ENCODE measurements at places on chromosomes 3 and 15. TPM values are rescaled to one million over a fixed set of nuclear protein-coding genes. Genes with fewer than 3 reads are reported as not detected.

- no peak overlapping the region for H3K27ac ChIP-seq
- no peaks in the 10 kb centered on the region for H3K27me3 ChIP-seq
- no peak overlapping the region for H3K4me3 ChIP-seq
- H3K36me3 ChIP-seq = no peaks in the 10 kb centered on the region
- DNase-seq = no peak
- H3K4me1 ChIP-seq = no peaks in the 10 kb centered on the region
Measured at GRCh38 chr3:100103558-100104441, 10.5 kb downstream of the FILIP1L start.

DNA sequence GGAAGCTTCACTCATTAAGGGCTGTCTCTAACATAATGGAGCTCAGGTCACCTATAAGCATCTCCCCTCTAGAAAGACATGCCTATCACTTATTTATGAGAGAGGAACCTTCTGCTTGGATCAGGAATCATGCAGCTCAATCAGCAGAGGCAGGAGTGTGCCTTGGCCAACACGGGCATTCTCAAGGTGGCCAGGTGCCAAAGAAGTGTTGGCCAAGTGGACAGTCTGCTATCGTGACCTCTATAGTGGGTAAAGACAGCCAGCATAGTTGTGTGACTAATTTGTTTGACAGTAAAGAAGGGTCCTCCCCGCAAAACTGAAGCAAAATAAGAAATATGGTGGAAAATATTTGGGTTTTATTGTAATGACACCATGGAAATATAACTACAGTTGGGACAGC lies 14.7 kb upstream of the AGTR1 start:
- no peaks in the 10 kb centered on the region for H3K27me3 ChIP-seq
- no peaks in the 10 kb centered on the region for H3K36me3 ChIP-seq
- H3K27ac ChIP-seq = no peak overlapping the region
- no peak overlapping the region for H3K4me3 ChIP-seq
- H3K4me1 ChIP-seq = no peaks in the 10 kb centered on the region

DNA sequence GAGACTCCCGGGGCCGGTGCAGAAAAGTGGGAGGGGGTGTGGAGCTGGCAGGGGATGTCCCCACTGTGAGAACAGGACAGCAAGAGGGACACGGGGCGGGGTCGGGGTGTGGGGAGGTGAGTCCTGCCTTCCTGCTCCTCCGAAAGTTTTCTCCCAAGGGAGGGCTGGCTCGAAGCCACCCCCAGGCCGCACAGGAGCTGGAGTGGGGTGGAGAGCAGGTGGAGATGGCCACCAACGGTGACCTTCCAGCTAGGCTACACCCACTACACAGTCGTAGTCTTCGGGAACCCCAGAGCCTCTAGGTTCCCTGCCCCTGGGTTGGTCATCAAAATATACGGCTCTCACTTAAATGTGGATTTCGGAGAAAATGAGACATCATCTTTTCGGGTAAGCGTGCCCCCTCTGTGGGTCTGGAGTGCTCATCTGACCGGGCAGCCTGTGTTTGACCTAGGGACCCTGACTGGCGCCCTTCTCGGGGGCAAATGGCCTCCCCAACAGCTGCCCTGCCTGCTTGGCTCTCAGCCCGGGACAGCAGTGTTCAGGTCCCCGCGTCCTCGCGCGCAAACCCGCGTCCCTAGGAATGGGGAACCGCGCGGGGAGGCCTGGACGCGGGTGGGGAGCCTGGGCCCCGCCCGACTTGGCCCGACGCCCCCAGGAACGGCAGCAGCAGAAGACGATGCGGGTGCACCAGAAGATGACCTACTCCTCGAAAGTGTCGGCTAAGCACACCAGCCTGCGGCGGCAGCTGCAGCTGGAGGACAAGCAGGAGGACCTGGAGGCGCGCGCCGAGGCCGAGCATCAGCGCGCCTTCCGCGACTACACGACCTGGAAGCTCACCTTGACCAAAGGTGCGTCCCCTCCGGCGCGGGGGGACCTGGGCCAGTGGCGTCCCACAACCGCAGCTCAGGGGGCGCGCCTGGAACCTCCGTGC lies 21.2 kb downstream of the CFAP100 start:
- no peak overlapping the region for H3K4me3 ChIP-seq
- H3K27me3 ChIP-seq = no peaks in the 10 kb centered on the region
- H3K27ac ChIP-seq = no peak overlapping the region
- H3K36me3 ChIP-seq = no peaks in the 10 kb centered on the region
- no peak for DNase-seq
- H3K4me1 ChIP-seq = no peaks in the 10 kb centered on the region

DNA sequence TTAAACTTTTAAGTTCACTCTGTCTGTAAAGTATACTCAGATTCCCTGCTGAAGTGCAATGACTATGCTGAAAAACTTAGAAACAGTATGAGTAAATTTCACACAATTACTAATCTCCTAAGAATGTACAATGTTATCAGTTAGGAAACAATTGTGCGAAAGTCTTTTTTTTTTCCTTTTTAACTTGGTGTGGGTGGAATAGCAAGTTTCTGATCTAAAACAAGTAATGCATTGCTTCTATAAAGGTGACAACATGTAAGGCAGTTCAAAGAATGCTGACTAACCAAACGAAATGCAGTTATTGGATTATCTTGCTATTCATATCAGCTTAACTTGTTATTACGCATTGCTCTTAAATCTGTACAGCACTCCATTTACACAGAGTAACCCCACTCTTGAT lies 19.3 kb upstream of the SLC12A8 start:
- DNase-seq = no peak
- H3K27me3 ChIP-seq = no peaks in the 10 kb centered on the region
- no peaks in the 10 kb centered on the region for H3K4me1 ChIP-seq
- no peak overlapping the region for H3K27ac ChIP-seq

DNA sequence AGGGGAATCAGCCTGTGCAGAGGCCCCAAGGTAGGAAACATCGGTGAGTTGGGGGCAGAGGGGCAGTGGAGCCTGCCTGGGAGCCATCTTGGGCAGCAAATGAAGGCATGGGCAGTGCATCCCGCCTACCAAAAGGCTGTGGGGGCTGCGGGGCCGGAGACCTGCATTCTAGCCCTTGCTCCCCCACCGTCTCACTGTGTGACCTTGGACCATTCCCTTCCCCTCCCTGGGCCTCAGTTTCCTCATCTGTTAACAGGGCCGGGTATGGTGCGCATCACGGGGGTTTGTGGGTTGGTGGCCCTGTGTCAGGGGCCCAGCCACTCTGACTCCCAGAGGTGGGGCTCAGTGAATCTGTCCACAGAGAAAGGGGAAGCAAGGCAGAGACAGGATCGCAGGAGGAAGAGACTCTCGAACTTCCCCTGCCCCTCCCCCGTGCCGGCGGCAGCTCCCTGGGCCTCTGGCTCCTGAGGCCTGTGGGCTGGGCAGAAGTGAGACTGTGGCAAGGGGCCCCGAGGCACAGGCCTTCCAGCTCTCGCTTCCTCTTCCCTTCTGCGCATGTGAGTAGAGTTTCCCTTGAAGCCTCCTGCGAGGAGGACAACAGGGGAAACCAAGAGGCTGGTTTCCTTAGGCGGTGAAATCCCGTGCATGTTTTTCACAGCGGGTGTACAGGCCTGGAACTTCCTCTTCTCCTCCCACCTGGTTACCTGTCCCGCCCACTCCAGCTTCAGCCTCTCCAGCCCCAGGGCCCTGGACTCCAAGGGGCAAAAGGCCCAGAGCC lies 42.9 kb downstream of the IDH2 start:
- no peaks in the 10 kb centered on the region for H3K36me3 ChIP-seq
- DNase-seq = peak; percentile 88
- H3K27ac ChIP-seq = peak overlapping the region; percentile 82
- no peaks in the 10 kb centered on the region for H3K27me3 ChIP-seq
- H3K4me1 ChIP-seq = peaks cover 43% of the 10 kb centered on the region

GRCh38 chr3:129657261-129658046 lies 51.0 kb upstream of the PLXND1 start:
- peaks cover 15% of the 10 kb centered on the region for H3K36me3 ChIP-seq
- no peaks in the 10 kb centered on the region for H3K27me3 ChIP-seq

GRCh38 chr3:14001136-14001535 lies 121.3 kb upstream of the WNT7A start:
- DNase-seq = no peak
- no peak overlapping the region for H3K27ac ChIP-seq
- H3K4me3 ChIP-seq = no peak overlapping the region

GRCh38 chr15:67241132-67241855 lies 13.2 kb downstream of the AAGAB start:
- peak overlapping the region; percentile 61 for H3K27ac ChIP-seq
- H3K27me3 ChIP-seq = no peaks in the 10 kb centered on the region
- peaks cover 3% of the 10 kb centered on the region for H3K36me3 ChIP-seq
- peak overlapping the region; percentile 71 for H3K4me3 ChIP-seq

GRCh38 chr15:51077221-51078153 lies 17.2 kb downstream of the TNFAIP8L3 start:
- DNase-seq = peak; percentile 22
- no peak overlapping the region for H3K27ac ChIP-seq
- peaks cover 10% of the 10 kb centered on the region for H3K27me3 ChIP-seq
- H3K36me3 ChIP-seq = no peaks in the 10 kb centered on the region
- peaks cover 5% of the 10 kb centered on the region for H3K4me1 ChIP-seq

The DUOXA2 gene
- not detected for total RNA-seq

The SLC22A13 gene
- total RNA-seq = 0.76 TPM

The MYRIP gene
- not detected for total RNA-seq

The CHDH gene
- 4.3 TPM for total RNA-seq
